ENCODE measurements at places on chromosomes 6 and 20.

DNA sequence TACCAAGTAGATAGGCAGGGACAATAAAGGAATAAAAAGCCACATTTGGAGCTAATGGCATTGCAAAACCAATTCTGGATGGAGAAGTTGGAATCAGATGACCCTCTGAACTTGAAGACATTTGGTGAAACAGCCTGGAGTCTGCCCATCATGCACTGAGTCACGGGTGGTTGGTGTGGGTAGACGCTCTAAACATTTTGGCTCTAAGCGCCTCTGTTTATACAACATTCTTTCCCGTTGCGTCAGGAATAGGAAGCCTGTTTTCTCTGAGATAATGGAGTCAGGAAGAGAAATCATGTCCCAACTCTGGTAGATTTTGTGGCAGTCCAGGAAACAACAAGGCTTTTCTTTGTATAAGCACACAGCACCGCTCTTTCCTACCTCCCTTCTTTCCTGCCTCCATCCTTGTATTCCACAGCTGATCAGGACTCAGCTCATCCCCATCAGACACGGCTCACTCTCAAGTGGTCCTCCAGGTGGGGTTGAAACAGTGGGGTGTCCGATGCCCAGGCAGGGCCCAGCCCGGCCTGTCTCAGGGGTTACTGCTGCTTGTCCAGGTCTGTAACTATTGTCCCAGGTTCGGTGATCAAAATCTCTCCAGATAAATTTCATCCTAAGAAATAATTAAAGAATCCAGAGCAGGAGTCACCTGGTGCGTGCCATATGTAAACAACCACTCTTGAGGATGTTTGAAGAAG is 12.1 kb upstream of the RAMACL start:
- DNase-seq, result no peak

DNA sequence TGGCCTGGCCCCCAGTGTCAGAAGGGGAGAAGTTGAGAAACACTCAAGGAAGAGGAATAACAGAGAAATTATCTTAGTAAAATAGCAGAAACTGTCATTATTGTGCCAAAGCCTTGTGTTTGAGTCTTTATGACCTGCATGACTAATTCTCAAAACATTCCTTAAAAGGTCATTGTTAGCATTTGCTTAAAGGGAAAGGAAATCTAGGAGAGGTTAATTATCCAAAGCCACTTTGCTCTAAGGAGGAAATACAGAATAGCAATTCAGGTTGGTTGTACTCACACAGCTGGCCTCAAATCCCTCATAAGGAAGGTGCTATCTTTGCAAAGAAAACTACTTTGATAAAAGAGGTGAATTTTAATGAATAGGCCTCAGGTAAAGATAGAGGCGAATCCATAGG is 516.7 kb downstream of the CBLN4 start:
- no peak for DNase-seq

DNA sequence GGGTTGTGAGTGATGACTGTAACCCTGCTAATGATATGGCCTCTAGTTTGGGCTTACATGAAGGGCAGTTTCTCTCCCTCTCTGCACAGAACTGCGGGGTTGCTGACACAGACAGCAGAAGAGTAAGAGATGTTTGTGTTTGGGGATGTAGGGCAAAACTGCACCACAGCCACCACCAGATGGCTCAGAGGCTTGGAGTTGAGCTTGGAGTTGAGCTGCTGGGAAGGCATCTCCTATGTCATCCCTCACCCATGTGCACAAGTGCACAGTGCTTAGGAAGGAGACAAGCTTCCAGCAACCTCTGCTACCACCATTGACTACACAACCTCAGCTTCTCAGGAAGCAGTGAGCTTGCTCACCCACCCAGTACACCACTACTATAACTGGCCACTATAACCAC is 303.9 kb upstream of the DEFB112 start:
- DNase-seq, result no peak

DNA sequence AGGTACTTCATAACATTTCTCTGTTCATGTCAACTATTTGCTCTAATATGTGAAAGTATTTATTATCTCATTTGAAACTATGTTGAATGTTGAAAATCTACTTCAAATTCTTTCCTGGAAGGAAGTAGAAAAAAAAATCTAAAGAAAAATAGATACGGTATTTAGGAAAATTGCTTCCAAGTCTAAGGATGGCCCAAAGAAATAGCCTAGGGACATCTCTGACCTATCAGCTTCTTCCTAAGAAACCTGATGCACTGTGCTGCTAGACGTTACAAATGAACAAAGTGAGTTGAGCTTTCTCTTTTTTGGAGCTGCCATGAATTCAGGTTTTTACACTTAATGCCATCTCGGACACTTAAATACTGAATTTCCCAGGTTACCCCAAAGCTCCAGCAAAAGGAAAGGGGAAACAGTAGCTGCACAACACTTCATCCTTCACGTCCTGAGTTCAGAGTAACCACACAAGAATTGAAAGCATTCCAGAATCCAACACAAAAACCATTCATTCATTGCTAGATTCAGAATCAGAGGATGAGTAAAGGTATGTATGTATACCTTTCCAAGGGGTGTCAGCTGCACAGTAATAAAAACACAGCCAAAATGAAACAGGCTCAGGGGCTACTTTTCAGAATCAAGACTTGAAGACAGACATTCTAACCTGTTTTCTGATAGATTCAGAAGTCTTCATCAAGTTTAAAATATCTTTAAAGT is 7.9 kb downstream of the RMND1 start:
- no peak for DNase-seq

DNA sequence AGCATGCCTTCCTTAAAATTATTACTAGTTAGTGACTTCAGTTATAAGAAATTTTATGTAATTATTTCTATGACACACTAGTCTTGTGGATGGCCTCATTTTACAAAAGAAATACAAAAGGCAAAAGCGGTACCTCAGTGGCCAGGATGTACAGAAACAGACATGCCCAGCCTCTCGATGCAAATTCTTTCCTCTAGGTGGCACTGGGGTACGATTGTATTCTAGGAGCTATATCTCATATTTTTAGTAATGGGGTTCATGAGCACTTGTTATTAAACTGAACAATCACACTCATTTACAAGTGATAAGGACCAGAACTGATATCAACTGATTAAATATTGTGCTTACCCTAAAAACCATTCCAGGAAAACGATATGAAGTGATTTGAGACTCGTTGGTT is 59.8 kb downstream of the SOD2 start:
- DNase-seq, result no peak

- no peak for DNase-seq
Measured at GRCh38 chr6:106381223-106381622, 20.7 kb downstream of the CRYBG1 start.

- DNase-seq, result no peak
Measured at GRCh38 chr6:11085758-11086435, 7.7 kb upstream of the SMIM13 start.

- DNase-seq, result no peak
Measured at GRCh38 chr6:26092443-26092842, 5.2 kb downstream of the HFE start.

GRCh38 chr6:148037496-148037895 is 305.1 kb upstream of the SASH1 start:
- DNase-seq, result no peak

GRCh38 chr6:89353702-89354392 is 1.3 kb upstream of the UBE2J1 start:
- DNase-seq, result no peak

GRCh38 chr20:50193836-50194421 is 3.3 kb downstream of the CEBPB start:
- no peak for DNase-seq

GRCh38 chr6:78462728-78463127 is 404.6 kb upstream of the IRAK1BP1 start:
- DNase-seq, result no peak

GRCh38 chr20:43857127-43857526 is 57.5 kb upstream of the TOX2 start:
- no peak for DNase-seq

- no peak for DNase-seq
Measured at GRCh38 chr6:80442366-80442765, 335.9 kb downstream of the BCKDHB start.

- DNase-seq, result no peak
Measured at GRCh38 chr6:29554764-29555163, 4.8 kb downstream of the UBD start.

DNA sequence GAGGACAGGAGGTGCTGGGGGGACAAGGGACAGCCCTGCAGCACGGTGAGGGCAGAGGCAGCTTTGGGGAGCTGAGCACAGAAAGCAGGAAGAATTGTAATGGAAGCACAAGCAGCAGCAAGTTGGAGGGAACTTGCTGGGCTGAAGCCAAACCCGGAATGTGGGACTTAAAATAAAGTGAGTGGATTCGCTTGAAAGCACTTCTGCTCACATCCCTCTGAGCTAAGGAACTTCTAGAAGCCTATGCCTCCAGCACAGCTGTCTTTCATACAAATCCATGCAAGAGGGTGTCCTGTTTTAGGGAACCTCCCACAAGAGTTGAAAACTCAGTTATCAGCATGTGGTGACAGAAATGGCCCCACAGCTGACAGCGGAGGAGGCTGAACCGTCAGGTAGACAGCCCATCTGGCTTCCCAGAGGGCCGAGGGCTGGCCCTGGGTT is 71.4 kb upstream of the MLN start:
- peak; percentile 47 for DNase-seq

- DNase-seq, result no peak
Measured at GRCh38 chr20:10250902-10251301, 32.3 kb downstream of the SNAP25 start.

GRCh38 chr6:47587493-47587892 is 109.9 kb downstream of the CD2AP start:
- DNase-seq, result no peak

DNA sequence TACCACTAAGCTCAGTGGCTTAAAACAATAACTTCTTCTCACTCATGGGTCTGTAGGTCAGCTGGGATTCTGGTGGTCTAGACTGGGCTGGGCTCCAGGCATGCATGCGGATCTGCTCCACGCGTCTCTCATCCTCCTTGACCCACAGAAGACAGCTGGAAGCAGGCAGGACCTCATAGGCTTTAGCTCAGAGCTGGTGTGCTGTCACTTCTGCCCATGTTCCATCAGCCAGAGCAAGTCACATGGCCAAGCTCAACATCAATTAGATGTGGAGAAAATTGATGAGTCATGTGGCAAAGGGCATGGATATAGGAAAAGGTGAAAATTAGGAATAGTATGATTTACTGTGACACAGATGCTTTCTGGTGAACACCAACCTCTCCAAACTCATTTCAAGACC is 57.4 kb upstream of the PSMF1 start:
- DNase-seq, result no peak

DNA sequence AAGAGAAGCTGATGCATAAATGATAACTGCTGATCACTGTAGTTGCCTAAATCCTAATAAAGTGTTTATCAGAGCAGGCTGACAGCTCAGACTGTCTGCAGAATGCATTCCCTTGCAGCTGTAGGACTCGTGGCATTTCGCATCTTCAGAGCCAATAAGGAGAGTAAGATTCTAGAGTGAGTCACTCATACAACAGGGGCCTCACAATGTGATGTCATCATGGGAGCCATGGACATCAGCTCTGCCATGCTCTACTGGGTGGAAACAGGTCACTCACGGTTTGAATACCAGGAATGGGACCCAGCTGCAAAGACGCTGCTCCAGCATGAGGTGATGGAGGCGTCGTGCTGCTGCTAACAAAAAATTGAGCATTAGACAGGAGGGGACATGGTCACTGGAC is 7.4 kb downstream of the FAM209B start:
- no peak for DNase-seq

GRCh38 chr6:75775219-75775618 is 26.2 kb downstream of the MYO6 start:
- DNase-seq, result no peak

DNA sequence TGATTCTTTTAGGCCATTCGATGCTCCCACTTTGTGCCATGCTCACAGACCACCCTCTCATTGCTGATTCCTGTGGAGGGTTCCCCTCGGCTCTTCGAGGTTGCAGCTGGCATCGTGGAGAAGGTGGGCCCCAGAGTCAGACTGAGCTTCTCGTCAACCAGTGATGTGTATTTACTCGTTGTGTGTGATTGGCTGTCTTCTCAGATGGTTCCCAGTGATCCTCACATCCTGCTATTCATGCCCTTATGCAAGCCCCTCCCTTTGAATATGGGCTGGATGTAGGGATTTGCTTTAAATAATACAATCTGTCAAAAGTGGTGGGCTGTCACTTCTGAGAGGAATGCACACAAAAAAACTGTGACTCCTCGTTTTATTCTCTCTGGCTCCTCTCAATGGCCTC is 99.6 kb upstream of the ENPP5 start:
- DNase-seq, result no peak

GRCh38 chr6:80338201-80338836 is 231.8 kb downstream of the BCKDHB start:
- DNase-seq, result peak; percentile 69

GRCh38 chr6:148313488-148313887 is 29.1 kb upstream of the SASH1 start:
- DNase-seq, result peak; percentile 44

DNA sequence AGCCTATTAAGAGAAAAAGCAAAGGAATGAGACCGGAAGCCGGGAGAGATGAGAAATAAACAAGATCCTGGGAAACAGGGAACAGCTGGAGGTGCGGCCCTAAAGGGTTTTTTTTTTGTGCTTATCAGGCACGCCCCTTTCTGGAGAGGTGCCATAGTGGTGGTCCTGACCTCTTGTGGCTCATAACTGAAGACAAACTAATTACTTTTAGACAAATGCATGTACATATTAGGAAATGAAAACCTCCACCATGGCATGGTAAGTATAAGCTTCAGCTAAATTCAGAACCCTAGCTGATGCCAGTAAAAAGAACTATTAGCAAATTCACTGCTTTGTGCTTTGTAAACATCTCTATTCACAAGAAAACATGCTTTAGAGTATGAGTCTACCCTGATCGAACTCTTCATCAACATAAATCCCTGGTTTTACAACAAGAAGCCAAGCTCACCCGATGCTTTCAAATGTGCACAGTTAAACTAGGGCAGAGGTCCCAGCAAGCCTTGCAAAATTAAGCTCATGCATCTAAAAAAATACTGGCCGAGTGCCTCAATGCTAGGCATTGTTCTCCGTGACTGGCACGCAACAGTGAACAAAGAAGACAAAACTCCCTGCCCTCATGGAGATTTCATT is 96.4 kb upstream of the MRPS10 start:
- no peak for DNase-seq

DNA sequence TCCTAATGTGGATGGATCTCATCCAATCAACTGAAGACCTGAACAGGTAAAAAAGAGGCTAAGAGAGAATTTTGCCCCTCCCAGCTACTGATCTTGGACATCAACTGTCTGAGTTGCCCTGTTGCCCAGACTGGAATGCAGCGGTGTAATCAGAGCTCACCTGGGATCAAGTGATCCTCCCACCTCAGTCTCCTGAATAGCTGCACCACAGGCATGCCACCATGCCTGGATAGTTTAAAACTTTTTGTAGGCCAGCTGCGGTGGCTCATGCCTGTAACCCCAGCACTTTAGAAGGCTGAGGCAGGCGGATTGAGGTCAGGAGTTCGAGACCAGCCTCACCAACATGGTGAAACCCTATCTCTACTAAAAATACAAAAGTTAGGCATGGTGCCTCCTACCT is 34.9 kb upstream of the GCNT2 start:
- no peak for DNase-seq

Measured in femur (tissue), 1 donor.